ENCODE measurements at places on chromosomes 11 and 22.

DNA sequence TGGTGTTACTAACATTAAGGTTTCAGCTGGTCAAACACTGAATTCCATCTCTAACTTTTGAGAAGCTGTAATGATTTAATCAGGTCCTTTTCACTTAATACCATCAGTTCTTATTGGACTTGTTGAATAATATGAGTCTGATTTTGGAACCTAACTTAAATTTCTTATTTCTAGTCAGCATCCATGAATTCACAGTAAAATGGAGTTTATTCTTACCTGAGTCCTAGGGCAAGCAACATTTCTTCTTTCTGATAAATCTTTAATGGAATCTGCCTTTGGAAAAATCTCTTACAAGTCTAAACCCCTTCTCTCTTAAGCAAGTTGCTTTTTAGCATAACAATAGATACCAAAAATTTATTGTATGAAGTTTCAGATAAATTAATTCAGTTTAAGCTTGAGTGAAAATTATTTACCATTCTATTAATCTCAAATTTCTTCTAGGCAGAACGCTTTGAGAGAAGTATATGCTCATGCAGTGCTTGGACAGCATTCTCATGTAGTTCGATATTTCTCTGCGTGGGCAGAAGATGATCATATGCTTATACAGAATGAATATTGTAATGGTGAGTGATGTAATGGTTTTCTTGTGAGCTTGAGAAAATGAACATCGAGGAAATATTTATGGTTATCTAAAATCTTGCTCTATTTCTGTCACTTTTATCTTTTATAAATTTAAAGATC lies 3.4 kb downstream of the WEE1 start:
- DNase-seq: no peak

- no peak for DNase-seq
Measured at GRCh38 chr11:47328449-47329390, 23.8 kb downstream of the MYBPC3 start.

GRCh38 chr22:24875862-24876506 lies 70.0 kb downstream of the SGSM1 start:
- DNase-seq: no peak

- DNase-seq: no peak
Measured at GRCh38 chr22:31612891-31613285, 49.1 kb downstream of the PISD start.

DNA sequence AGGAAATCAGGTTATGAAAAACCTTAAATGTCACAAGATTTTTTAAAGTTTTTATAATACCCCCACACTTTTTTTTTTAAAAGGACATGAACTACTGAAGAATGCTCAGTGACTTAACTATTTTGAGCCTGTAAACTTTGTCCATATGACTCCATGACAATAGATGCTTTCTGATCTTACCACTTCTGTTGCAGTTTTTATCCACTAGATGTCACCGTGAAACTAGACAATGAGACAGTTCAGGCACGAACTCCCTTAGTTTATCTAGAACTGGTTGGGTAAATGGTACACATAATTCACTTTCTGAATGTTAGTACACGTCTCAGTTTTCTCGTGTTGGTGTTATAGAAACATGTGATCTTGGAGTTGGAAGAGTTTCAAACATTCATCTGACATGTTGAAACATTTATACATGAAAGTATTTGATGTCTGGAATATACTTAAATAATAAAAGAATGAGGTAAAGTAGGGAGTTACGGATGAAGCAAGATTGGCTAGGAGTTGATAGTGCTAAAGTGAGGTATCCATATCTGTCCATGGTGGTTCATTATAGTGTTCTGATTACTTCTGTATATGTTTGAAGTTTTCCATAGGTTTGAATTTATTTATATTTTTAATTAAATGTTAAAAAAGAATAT lies 8.1 kb downstream of the CCDC15 start:
- no peak for DNase-seq

DNA sequence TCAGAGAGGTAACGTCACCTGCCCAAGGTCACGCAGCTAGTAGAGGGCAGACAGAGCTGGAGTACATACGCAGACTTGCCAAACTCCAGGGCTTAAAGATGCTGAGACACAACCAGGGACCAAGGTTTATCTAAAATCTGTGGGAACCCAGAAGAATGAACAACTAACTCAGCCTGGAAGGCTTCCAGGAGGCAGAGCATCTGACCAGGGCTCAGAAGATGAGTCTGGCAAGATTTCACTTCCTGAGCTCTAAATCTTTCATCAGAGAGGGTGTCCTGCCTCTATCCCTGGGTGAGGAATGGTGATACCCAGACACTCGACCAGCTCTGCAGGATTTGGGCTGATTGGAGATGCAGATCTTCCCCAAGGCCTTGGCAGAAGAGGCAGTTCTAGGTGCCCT lies 9.1 kb downstream of the GAL3ST1 start:
- DNase-seq: no peak

- no peak for DNase-seq
Measured at GRCh38 chr11:433111-433510, 8.7 kb downstream of the ANO9 start.

DNA sequence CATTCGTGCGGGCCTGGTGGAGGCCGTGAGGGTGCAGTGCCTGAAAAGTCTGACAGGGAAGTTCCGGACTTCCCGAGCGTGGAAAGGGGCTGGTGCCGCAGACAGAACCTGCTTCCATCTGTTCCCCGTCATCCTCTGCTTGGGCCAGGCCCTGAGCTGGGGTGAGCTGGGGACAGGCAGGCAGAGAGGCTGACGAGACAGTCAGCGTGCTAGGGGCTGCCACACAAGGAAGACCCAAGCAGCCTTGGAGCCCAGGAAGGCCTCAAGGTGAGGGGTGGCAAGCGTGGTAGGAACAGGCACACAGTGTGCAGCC lies 25.5 kb downstream of the NADSYN1 start:
- DNase-seq: peak; percentile 70

DNA sequence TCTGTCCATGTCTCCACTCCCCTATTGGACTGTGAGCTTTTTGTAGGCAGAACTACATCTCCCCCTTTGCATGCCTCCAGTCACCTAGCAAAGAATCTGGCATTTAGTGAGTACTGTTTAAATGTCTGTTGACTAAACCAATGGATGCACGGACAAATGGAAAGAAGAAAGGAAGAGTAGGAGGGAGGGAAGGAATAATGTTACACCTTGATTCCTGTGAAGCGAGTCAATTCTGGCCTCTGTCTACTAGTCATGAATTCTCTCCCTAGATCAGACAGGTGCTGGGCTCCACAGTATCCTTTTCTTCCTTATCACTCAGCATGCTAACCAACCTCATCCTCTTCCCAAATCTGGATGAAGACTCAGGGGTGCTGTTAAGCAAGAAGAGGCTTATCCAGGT lies 33.6 kb downstream of the GALNT18 start:
- no peak for DNase-seq

DNA sequence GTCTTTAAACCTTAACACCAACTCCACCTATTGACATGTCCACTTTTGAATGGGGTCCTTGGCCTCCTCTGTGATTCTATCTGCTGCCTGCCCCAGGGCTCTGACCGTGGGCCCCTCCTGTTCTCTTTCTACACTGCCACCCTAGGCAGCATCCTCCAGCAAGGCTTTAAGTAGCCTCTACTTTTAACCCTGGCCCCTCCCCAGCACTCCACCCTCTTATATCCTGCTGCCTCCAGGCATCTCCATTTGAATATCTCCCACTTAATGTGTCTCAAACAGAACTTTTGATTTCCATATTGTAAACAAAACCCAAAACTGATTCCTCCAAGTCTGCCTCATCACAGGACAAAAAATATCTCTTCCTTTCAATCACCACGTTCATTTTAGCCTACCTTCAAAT lies 90.5 kb upstream of the ARHGAP32 start:
- no peak for DNase-seq
